Astrocyte (in vitro differentiated cells and primary cell): ENCODE measurements at places on chromosomes 2 and 18.

GRCh38 chr2:217471319-217471718 is 531.5 kb downstream of the TNS1 start:
- no peaks in the 10 kb centered on the region for H3K36me3 ChIP-seq
- H3K4me1 ChIP-seq: peaks cover 15% of the 10 kb centered on the region
- peak; percentile 82 for DNase-seq
- H3K4me3 ChIP-seq: no peak overlapping the region
- H3K27me3 ChIP-seq: no peaks in the 10 kb centered on the region

- H3K36me3 ChIP-seq: no peaks in the 10 kb centered on the region
- no peak for DNase-seq
- no peak overlapping the region for H3K4me3 ChIP-seq
- H3K27me3 ChIP-seq: no peaks in the 10 kb centered on the region
- no peak overlapping the region for H3K27ac ChIP-seq
- H3K4me1 ChIP-seq: no peaks in the 10 kb centered on the region
These were observed 60.7 kb upstream of the RAPGEF4 start for GRCh38 chr2:172674968-172675303.

GRCh38 chr18:49344096-49344495 is 116.3 kb downstream of the DYM start:
- no peaks in the 10 kb centered on the region for H3K4me1 ChIP-seq
- no peaks in the 10 kb centered on the region for H3K36me3 ChIP-seq
- DNase-seq: no peak
- no peaks in the 10 kb centered on the region for H3K27me3 ChIP-seq
- H3K4me3 ChIP-seq: no peak overlapping the region
- no peak overlapping the region for H3K27ac ChIP-seq

GRCh38 chr2:120994301-120994995 is 258.8 kb downstream of the GLI2 start:
- no peak overlapping the region for H3K27ac ChIP-seq
- no peak overlapping the region for H3K4me3 ChIP-seq
- peaks cover 11% of the 10 kb centered on the region for H3K36me3 ChIP-seq
- DNase-seq: no peak
- H3K27me3 ChIP-seq: no peaks in the 10 kb centered on the region
